ENCODE measurements at places on chromosomes 7 and 10.

DNA sequence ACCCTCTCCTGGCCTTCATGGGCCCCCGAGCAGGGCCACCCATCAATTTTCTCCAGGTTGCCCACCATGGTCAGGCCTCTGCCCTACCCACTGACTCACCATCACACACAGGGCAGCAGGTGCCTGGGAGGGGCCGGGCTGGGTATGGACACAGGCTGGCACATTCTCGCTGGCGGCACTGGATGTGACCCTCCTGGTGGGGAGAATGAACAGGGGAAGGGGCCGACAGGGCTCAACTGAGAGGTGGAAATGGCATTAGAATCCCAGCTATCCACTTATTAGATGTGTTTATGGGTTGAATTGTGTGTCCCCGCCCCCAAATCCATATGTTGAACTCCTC is 16.4 kb downstream of the KCP start:
- DNase-seq: no peak

DNA sequence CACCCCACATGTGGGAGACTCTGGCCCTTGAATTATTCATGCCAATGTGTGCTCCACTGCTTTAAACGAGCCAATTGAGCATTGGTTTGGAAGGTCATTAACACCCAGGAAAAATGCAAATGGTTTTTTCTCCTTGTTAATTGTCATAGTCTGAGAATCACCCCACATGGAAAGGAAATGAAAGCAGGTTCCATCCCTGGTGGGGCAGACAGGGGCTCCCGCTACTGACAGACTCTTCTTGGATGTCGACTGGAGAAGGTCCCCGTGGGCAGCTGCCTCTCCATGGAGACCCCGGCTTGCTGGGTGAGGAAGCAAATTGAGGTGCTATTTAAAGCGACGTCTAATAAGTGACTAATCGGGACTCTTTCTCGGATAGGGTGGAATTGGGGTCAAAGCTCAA is 32.0 kb upstream of the EN2 start:
- DNase-seq: no peak

- DNase-seq: peak; percentile 78
Observed at GRCh38 chr7:143305423-143306070, 10.4 kb upstream of the CLCN1 start.

GRCh38 chr7:64045301-64046040 is at the start of gene ZNF727:
Gene ZNF727, plus strand, starts transcription at chr7:64045434. Its CDS starts 188 bp downstream, at chr7:64045622.
- DNase-seq: no peak

DNA sequence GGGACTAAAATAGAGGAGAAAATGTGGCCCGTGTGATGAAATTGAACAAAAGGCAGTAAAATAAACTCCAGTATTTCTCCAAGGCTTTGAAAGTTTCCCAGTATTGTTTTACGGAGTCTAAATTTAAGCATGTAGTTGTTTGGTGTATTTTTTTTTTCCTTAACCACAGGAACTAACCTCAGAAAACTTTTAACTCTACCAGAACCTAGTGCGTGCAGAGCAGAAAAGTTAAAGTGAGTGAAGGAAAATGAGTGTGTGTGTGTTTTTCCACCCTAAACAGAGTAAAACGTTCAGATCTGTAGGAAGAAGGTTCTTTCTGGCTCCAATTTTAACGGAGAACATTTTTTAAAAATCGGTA is 812 bp downstream of the PROSER2 start:
- DNase-seq: no peak

DNA sequence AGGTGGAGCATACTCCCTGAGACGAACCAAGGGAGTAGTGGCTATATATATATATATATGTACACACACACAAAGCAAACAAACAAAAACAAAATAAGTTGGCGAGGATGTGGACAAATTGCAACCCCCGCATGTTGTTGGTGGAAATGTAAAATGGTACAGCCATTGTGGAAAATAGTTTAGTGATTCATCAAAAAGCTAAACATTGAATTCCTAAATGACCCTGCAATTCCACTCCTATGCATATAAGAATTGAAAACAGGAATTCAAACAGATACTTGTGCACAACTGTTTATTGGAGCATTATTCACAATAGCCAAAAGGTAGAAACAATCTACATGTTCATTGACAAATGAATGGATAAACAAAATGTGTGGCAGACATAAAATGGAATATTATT is 407.9 kb downstream of the KCNMA1 start:
- DNase-seq: no peak

- no peak for DNase-seq
Observed at GRCh38 chr7:121331574-121331973, 2.8 kb downstream of the WNT16 start.

GRCh38 chr10:80077869-80078447 is 507 bp upstream of the TMEM254 start:
- DNase-seq: no peak

DNA sequence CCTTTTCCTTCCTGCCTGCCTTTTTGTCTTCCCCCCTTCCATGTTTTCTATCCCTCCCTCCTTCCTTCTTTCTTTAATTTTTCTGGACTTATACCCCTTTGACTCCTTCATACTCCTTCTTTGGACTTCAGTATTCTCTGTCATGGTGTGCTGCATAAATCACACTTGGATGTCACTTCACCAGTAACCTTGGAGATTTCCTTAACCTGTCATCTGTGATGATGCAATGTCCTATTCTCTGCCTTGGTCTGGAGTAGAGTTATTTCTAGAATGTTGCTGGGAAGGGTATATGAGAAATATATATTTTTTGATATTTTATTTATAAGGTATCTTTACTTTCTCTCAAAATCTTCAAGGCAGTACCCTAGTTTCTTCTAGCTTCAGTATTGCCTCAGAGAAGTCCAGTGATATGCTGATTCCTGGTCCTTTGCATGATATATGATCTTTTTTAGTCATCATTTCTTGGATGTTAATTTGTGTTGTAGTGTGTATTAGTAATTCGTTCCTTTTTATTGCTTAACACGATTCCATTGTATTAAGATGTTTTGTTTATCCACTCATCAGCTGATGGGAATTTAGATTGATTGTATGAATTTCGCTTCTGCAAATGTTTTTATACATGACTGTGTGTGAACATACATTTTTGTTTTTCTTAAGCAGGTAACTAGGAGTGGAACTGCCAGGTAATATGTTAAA is 206.9 kb upstream of the MBL2 start:
- no peak for DNase-seq

DNA sequence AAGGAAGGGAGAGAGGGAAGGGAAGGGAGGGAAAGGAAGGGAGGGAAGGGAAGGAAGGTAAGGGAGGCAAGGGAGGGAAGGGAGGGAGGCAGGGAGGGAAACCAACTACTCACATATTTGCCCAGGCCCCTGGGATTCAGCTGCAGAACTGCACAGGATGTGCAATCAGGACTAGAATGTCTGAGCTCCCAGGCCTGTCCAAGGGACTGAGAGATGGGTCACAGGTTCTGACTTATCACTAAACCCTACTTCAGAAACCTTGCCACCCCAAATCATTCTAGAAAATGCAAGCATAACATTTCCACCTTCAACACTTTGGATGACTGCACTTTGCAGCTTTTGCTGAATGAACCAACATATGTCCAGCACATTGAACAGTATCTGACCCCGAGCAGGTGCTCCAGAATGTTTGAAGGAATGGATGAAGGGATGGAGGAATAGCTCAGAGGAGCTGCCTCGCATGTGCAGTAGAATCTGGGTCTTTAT is 245.3 kb downstream of the KCNMA1 start:
- DNase-seq: no peak

- no peak for DNase-seq
Observed at GRCh38 chr10:117635826-117636225, 93.3 kb downstream of the EMX2 start.

DNA sequence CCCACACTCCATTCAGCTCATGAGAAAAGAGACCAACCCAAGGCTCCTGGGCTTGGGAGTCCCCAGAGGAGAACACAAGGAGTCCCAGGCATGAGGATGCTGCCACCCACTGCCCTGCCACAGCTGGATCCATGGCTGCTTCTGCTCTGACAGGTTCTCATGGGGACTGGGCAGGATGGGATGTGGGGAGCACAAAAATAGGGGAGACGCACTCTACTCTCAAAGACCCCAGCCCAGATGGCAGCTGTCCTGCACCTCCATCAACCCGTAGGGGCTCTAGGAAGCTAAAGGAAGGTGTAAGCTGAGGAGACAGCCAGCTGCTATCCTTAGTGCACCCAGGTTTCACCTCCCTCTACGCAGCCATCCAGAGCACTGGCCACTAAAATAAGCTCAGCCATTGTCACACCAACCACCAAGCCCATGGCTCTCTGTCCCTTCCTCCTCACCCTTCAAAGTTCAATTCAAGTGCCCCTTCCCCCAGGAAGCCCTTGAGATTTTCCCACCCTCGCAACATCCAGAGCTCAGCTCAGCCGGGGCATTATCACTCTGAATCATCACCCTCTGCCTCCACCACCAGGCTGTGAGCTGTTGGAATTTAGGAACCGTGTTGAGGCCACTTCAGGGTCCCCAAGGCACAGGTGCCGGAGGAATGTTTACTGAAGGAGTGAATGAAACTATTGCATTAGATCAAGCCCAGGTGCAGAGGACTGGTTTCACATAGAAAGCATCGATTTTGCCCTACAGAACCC is 142.1 kb downstream of the GRID1 start:
- no peak for DNase-seq

- no peak for DNase-seq
Observed at GRCh38 chr10:91700273-91700672, 67.4 kb upstream of the PPP1R3C start.

- no peak for DNase-seq
Observed at GRCh38 chr7:37287131-37287855, 161.4 kb downstream of the ELMO1 start.

GRCh38 chr7:97845622-97846203 is 26.5 kb downstream of the ASNS start:
- DNase-seq: peak; percentile 17

DNA sequence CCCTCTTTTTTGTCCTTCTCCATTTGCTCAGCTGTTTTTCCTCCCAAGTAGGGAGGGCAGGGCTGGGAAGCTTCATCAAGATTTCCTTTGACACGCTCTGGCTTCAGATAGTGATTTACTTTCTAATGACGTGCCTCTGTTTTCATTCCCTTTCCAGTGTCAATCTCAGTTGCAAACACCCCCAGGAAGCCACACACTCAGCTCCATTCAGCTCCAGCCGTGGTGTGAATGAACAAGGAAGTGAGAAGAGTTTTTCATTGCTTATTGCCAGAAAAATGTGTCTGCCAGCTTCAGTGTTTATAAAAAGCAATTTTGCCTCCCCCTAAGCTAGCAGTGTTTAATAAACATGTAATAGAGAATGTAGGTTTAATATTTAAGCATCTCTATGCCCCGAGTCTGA is 108.7 kb upstream of the DPP6 start:
- DNase-seq: no peak

DNA sequence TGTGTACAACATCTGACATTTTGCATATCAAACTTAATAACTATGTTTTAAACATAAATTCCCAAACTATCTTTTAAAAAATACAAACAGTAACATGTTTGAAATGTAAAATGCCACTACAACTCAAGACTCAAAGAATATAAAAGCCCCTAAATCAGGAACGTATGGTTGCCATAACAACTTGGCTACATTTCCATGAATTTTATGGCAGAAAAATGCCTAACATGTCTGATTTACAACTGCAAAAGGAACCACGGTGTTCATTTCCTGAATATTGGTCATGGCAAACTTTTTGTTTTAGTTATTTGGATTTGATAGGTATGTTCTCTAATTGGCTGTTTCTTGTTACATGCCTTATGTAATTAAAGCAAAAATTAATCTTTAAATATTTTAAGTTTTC is 2.0 kb downstream of the SOSTDC1 start:
- DNase-seq: no peak

GRCh38 chr7:69457595-69458504 is 140.4 kb upstream of the AUTS2 start:
- DNase-seq: no peak

DNA sequence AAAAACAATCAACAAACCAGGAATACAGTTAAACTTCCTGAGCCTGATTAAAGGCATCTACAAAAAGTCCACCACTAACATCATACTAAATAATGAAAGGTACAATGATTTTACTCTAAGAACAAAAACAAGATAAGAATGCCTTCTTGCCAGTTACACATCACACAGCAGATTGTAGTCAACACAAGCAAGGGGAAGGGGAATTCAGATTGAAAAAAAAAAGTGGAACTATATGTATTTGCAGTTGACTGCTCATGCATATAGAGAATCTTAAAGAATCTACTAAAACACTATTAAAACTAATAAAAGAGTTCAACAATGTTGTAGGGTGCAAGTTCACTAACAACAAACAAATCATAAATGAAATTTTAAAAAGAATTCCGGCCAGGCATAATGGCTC is 28.5 kb downstream of the ZNF33B start:
- DNase-seq: no peak

GRCh38 chr7:1247527-1248041 is 14.9 kb downstream of the UNCX start:
- DNase-seq: no peak

GRCh38 chr7:72405871-72406270 is 6.3 kb downstream of the CALN1 start:
- no peak for DNase-seq

Measured in inflammatory macrophage (primary cell).